ENCODE measurements at places on chromosomes 7 and 10. TPM values are rescaled to one million over a fixed set of nuclear protein-coding genes. Genes with fewer than 3 reads are reported as not detected.
A peak's percentile ranks its signal among the peaks of the same experiment; 100 is the strongest.

DNA sequence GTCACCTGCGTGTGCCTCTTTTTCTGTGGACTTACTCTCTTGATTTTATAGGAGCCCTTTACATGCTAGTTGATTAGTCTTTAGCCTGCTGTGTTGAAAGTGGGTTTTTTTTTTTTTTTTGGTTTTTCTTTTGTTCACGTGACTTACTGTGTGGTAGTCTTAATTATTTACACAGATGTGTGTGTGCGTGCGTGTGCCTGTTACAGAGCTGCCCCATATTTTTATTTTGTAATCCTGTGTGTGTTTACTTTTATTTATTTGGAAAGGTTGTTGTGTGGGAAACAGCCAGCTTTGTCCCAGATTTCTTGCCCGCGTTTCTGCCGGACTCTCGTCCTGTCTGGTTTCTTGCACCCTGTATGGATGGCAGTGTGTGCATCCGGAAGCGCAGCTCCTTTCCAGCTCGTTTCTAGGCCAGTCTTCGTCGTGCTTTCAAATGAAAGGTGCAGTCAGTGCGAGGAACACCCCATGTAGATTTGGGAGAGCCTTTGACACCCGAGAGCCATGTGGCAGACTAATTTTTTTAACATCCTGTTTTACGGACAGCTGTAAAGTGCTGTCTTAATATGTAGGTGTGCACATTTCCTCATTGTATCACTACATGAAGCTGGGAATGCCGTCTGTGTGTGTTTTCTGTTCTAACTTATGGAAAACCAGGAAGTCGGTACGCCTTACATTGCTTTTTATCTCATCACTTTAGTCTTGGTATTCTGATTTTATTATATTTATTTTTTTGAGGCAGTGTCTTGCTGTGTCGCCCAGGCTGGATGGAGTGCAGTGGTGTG lies 55.6 kb downstream of the DNAJB6 start:
- DNase-seq = no peak
- H3K4me1 ChIP-seq = peaks cover 31% of the 10 kb centered on the region
- H3K27ac ChIP-seq = peak overlapping the region; percentile 93
- H3K27me3 ChIP-seq = no peaks in the 10 kb centered on the region
- H3K36me3 ChIP-seq = peaks cover under 1% of the 10 kb centered on the region

GRCh38 chr10:47165168-47165710 lies 134.8 kb upstream of the GDF10 start:
- H3K4me1 ChIP-seq = peaks cover 11% of the 10 kb centered on the region
- H3K36me3 ChIP-seq = no peaks in the 10 kb centered on the region
- H3K27ac ChIP-seq = peak overlapping the region; percentile 91
- DNase-seq = no peak
- peak overlapping the region; percentile 85 for H3K4me3 ChIP-seq

- H3K27ac ChIP-seq = no peak overlapping the region
- no peak overlapping the region for H3K4me3 ChIP-seq
- no peaks in the 10 kb centered on the region for H3K36me3 ChIP-seq
- DNase-seq = no peak
Measured at GRCh38 chr7:25272265-25272664, 44.0 kb upstream of the NPVF start.

GRCh38 chr7:100157334-100158228 lies 942 bp downstream of the TRAPPC14 start:
- H3K27me3 ChIP-seq = no peaks in the 10 kb centered on the region
- H3K36me3 ChIP-seq = peaks cover under 1% of the 10 kb centered on the region
- H3K4me3 ChIP-seq = peak overlapping the region; percentile 90
- H3K4me1 ChIP-seq = peaks cover 22% of the 10 kb centered on the region
- peak overlapping the region; percentile 83 for H3K27ac ChIP-seq
- DNase-seq = no peak

GRCh38 chr10:129966370-129966888 lies 2.4 kb upstream of the EBF3 start:
- DNase-seq = no peak
- H3K27me3 ChIP-seq = peaks cover 60% of the 10 kb centered on the region
- no peak overlapping the region for H3K27ac ChIP-seq
- H3K4me1 ChIP-seq = peaks cover 7% of the 10 kb centered on the region
- H3K4me3 ChIP-seq = peak overlapping the region; percentile 28
- H3K36me3 ChIP-seq = no peaks in the 10 kb centered on the region

GRCh38 chr10:31320550-31321211 lies 1.7 kb downstream of the ZEB1 start:
- peak overlapping the region; percentile 95 for H3K27ac ChIP-seq
- peak overlapping the region; percentile 93 for H3K4me3 ChIP-seq
- H3K27me3 ChIP-seq = no peaks in the 10 kb centered on the region
- DNase-seq = peak; percentile 12

GRCh38 chr7:150434240-150434639 lies 16.2 kb upstream of the GIMAP8 start:
- H3K27ac ChIP-seq = no peak overlapping the region
- peaks cover 12% of the 10 kb centered on the region for H3K27me3 ChIP-seq
- no peaks in the 10 kb centered on the region for H3K36me3 ChIP-seq
- peaks cover 7% of the 10 kb centered on the region for H3K4me1 ChIP-seq

DNA sequence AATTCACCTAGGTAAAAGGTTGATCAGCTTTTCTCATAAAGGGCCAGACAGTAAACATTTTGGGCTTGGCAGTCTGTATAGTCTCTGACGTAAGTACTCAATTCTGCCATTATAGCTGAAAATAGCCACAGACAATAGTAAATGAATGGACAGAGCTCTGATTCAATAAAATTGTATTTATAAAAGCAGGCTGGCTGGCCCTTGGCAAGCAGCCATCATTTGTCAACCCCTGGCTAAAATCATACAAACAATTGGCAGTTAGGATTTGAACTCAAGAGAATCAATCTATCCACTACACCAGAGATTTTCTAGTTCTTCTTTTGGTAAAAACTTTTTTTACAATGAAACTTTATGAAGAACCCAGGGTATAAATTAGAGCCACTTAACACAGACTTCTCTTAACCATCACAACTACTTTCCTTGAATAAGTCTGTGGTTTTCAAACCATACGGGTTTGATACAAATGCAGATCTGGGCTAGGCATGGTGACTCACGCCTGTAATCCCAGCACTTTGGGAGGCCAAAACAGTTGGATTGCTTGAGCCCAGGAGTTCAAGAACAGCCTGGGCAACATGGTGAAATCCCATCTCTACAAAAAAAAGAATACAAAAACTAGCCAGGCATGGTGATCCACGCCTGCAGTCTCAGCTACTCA lies 124.5 kb downstream of the SLC16A9 start:
- H3K4me3 ChIP-seq = no peak overlapping the region
- peaks cover 7% of the 10 kb centered on the region for H3K27me3 ChIP-seq
- H3K4me1 ChIP-seq = no peaks in the 10 kb centered on the region
- no peak for DNase-seq
- H3K36me3 ChIP-seq = no peaks in the 10 kb centered on the region

- no peak for DNase-seq
- no peak overlapping the region for H3K27ac ChIP-seq
- peaks cover 5% of the 10 kb centered on the region for H3K4me1 ChIP-seq
- peaks cover 4% of the 10 kb centered on the region for H3K36me3 ChIP-seq
- H3K4me3 ChIP-seq = no peak overlapping the region
Measured at GRCh38 chr7:107441581-107442422, 28.1 kb upstream of the GPR22 start.

DNA sequence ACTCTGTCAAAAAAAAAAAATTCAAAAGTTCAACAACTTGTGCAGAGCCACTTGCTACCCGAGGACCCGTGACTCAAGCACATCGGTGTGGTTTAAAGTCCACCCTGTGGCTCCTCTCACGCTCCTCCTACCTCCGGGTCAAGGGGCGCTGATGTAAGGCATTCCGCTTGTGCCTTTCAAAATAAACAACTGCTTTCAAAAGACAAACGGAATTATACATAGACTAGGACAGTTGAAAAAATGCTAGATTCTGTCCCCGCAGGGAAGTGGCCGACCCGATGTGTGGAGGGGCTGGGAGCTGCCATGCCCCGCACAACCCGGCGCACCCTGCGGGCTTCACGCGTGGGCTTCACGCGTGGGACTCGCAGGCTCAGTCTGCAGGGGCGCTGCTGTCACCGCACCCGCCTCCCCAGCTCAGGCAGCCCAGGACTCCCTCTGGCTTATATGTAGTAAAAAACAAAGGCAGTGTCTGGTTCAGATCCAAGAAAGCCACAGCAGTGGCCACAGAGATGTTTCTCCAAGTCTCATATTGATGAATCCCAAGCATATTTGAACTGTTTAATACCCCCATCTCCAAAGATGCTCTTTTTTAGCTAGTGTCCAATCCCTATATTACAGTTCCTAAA lies 239.7 kb upstream of the INHBA start:
- no peak overlapping the region for H3K27ac ChIP-seq
- H3K27me3 ChIP-seq = peaks cover 58% of the 10 kb centered on the region
- DNase-seq = no peak
- H3K4me1 ChIP-seq = peaks cover 18% of the 10 kb centered on the region
- H3K4me3 ChIP-seq = no peak overlapping the region
- H3K36me3 ChIP-seq = peaks cover 2% of the 10 kb centered on the region

DNA sequence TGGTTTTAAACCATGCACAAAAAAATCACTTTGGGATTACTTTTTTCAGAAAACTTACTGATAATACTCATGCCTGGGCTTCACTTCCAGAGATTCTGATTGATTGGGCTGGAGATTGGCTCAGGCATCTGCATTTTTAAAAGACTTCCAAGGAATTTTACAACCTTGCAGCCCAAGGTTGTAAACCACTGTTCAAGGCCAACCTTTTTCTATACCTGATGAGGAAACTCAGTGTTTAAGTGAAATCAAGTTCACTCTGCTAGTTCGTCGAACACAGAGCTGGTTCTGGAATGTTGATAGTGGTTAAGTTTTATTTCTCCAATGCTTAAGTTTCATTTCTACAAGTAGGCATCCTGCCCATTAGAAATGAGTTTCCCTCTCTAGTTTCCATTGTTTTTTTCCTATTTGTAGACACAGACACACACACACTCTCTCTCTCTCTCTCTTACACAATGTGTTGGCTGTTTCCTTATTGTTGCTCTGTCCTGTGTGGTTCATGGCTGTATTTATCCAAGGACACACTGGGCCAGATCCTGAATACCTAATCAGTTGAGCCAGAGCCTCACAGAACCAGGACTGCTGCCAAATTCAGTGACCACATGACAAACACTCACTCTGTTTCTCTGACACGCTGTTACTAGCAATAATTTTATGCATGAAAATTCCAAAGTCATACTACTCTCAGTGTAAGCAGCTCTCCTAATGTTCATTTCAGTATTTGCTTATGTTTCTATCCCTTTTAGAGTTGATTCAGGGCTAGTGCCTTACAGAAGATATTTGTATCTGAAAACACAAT lies 3.7 kb upstream of the IFIT1B start:
- H3K27me3 ChIP-seq = peaks cover 12% of the 10 kb centered on the region
- H3K27ac ChIP-seq = no peak overlapping the region
- H3K4me3 ChIP-seq = no peak overlapping the region
- H3K36me3 ChIP-seq = no peaks in the 10 kb centered on the region
- no peak for DNase-seq
- peaks cover 5% of the 10 kb centered on the region for H3K4me1 ChIP-seq

DNA sequence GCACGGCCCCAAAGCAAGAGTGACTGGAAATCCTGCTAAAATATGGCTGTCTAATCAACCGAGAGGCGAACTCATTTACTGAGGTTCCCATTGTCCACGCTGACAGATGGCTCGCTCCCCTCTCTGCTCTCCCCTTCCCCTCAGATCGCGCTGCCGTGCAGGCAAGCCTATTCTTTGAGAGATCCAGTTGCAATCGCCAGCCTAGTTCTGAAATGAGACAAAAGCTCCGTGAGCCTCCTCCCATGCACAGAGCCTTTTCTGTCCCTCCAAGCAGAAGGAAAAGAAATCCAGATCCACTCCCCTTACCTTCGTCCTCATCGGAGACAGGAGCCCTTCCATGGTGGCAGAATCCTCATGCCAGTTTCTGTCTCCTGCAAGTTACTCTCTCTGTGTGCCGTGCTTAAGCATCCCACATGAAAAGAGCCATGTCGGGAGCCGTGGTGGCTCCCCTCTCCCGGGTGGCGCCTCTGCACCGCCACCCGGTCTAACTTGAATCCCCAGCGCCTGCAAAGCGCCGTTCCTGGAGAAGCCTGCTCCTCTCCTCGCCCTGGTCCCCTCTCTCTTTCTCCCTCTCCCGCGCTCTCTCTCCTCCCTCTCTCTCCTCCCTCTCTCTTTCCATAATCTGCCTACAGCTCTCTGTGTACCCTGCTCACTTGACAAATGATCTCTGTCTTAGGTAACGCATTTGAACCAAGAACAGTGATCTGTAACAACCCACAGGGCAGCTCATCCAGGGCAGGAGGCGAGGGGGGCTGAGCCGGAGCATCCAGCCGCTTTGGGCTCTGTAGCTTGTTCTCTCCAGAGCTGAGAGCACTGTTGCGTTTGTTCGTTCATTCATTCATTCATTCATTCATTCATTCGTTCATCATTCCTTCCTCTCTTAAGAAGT lies 156.8 kb downstream of the FRMD4A start:
- H3K4me3 ChIP-seq = peak overlapping the region; percentile 94
- peaks cover 10% of the 10 kb centered on the region for H3K36me3 ChIP-seq
- peaks cover 21% of the 10 kb centered on the region for H3K4me1 ChIP-seq
- no peak for DNase-seq
- H3K27ac ChIP-seq = peak overlapping the region; percentile 39

GRCh38 chr10:30200017-30200415 lies 140.6 kb upstream of the JCAD start:
- no peak overlapping the region for H3K27ac ChIP-seq
- H3K4me3 ChIP-seq = no peak overlapping the region
- no peak for DNase-seq
- H3K36me3 ChIP-seq = no peaks in the 10 kb centered on the region
- peaks cover 30% of the 10 kb centered on the region for H3K27me3 ChIP-seq

DNA sequence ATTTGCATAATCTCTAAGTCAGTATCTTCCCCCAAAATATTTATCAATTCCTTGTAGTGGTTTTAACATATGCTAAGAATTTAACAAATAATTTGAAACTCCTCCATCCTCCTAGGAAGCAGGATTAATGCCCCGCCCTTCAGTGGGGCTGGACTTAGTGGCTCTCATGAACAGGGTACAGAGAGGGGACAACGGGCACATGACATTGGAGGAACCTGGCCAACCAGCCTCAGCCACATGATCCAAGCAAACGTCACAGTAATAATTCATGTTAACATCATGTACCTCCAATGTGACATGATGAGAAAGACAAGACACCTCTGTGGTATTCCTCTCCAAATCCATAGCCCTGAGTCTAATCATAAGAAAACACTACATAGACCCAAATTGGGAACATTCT lies 50.5 kb downstream of the NUDCD3 start:
- peaks cover 47% of the 10 kb centered on the region for H3K4me1 ChIP-seq
- H3K36me3 ChIP-seq = peaks cover 6% of the 10 kb centered on the region
- no peaks in the 10 kb centered on the region for H3K27me3 ChIP-seq
- H3K27ac ChIP-seq = no peak overlapping the region
- DNase-seq = no peak

GRCh38 chr7:5603241-5604140 lies 178.0 kb downstream of the RNF216 start:
- no peaks in the 10 kb centered on the region for H3K36me3 ChIP-seq
- H3K4me1 ChIP-seq = no peaks in the 10 kb centered on the region
- no peaks in the 10 kb centered on the region for H3K27me3 ChIP-seq

Gene TCAF2
- 27.1 TPM for total RNA-seq

Gene MAT1A
- total RNA-seq = not detected

Gene PPP1R3A
- not detected for total RNA-seq

Gene MARVELD1
- 1.2 TPM for total RNA-seq

Gene NUTM2D
- total RNA-seq = 2.3 TPM

Gene PON1
- total RNA-seq = not detected

Gene OR9A4
- total RNA-seq = not detected

Gene ZNF25
- 8.3 TPM for total RNA-seq

Gene ITPRID1
- not detected for total RNA-seq

Measured in T-helper 17 cell (primary cell).